ENCODE measurements at places on chromosomes 3 and 15.
A peak's percentile ranks its signal among the peaks of the same experiment; 100 is the strongest.

DNA sequence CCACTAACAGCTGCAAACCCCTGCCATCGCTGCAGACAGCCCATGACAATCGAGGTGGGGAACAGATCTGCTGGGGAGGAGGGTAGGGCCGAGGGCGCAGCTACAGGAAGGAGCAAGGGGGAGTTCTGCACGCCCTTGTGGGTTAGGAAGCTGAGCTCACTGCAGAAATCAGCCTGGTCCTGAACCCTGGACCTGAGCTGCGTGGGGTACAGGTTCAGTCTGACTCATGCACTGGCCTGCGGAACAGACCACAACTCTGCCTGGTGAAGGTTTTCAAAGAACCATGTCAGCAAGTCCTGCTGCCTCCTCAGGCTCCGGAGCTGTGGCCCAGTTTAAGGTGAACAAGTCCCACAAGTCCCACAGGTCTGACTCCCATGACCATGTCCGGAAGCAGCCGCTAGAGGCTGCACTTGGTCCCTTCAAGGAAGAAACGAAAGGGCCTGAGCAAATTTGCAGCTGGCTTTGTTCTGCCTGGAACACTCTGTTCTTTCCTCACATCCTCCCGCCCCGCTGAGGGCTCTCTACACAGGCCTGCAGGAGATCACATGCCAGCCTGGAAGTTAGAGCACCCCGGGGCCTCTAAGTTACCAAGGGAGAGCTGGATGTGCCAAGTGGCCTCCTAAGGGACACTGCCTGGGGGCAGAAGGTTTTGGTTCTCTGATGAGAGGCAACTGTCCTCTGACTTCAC is 49.4 kb upstream of the AKAP13 start:
- DNase-seq, result peak; percentile 77

DNA sequence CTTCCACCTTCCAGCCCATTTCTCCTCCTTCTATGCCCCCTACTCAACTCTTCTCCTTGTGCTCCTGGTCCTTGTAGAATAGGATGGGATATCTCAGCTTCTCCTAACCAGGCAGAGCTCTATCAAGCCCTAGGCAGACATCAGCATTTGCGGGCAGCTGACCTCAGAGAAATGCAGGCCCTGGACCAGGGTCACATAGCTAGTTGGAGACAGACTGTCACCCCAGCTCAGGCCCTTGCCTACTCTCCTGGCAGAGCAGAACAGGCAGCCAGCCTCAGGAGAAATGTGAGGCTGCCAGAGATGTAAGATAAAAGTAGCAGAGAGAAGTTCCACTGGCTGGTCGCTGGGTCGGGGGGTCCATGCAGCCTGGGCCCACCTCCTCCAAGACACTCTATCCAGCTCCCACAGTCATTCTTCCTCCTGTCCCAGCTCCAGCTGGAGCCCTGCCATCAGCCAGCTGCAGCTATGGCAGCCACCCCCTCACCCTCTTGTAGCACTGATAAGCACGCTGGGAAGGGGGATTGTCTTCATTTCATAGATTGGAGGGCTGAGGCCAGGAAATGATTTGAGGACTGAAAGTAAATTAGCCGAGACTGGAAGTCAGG is 4.0 kb downstream of the CYP8B1 start:
- DNase-seq, result no peak

- no peak for DNase-seq
Measured at GRCh38 chr15:49521802-49522201, 98.8 kb downstream of the FGF7 start.

DNA sequence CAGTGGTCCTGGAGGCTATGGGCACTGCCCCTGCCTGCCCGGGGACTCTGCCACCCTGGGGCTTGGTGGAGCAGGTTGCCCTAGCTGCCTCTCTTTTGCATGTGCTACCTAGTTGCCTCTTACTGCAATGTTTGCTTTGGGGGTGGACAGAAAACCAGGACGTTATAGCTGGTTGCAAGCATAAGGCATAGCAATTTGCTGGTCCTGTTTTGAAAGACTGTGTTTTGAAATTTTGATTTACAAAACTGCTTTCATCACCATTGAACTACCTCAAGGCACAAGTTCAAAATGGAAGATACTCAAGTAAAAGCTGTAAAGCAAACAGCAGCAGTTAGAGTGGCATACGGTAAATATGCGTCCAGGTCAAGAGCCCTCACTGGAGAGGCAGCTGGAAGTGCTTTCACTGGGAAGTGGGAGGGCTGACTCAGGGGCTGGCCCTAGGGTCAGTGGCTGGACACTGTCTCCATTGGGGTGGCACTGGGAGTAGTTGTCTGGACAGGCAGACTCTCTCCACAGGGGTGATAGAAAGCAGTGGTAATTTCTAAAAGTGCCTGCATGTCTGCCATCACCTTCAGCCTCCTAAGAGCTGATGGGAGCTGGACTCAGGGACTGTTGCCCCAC is 138.1 kb downstream of the CHDH start:
- DNase-seq, result no peak

DNA sequence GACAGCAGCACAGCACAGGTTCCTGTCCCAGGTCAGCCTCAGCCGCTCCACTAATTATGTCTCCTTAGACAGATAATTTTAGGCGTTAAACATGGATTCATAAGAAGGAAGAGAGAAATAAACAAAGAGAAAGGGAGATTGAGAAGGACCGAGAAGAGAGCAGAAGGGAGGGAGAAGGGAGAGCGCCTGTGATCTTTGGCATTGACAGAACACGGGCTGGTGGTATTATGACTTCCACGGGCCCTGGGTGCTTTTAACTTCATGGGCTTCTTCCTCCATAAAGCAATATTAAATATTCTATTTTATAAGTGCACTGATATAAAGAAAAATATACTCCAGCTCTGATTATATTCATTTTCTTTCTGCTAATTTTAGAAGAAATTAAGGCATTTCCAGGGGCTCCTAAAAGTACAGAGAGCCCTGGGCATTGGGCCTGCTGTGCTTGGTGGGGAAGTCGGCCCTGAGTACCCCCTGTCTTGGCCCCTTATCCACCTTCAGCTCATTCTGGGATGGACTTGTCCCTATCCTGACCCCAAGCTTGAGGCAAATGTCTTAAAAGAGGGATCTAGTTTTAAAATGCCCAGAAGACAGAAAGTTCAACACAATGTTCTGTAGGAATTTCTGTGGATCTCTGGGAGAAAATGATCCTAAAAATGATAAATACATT is 135.3 kb downstream of the MEX3B start:
- no peak for DNase-seq

DNA sequence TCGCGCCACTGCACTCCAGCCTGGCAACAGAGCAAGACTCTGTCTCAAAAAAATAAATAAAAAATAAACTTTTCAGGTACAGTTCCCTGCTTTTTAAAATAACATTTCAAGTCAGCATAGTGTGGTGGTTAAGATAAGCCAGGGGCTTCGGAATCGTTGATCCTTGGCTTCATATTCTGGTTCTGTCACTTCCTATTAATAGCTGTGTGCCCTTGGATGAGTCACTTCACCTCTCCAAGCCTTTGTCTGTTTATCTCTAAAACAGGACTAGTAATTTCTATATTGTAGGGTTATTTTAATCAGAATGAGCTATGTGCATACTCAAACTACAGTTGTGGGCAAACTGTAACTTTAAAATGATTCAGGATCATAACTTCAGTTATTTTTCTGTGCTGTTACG is 53.8 kb upstream of the SENP5 start:
- no peak for DNase-seq

DNA sequence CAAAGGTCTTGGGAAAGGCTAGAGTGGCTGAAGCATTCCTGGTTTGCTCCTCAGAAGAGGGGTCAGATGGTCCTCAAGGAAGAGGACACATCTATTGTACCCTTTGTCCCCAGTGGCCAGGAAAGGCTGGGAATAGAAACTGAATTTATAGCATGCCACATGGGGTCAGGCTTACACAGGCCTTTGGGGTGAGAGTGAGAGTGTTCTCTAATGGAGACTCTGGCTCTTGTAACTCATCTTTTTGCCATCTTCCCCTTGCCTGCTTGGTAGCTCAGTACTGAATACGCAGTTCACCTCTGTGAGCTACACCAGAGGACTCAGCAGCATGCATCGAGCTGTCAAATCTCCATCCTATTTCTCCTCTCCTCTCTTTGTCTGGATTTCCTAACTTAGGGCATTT is 87.5 kb downstream of the ATP2B2 start:
- DNase-seq, result peak; percentile 16

- peak; percentile 48 for DNase-seq
Measured at GRCh38 chr3:129315223-129315997, 36.7 kb downstream of the HMCES start.

DNA sequence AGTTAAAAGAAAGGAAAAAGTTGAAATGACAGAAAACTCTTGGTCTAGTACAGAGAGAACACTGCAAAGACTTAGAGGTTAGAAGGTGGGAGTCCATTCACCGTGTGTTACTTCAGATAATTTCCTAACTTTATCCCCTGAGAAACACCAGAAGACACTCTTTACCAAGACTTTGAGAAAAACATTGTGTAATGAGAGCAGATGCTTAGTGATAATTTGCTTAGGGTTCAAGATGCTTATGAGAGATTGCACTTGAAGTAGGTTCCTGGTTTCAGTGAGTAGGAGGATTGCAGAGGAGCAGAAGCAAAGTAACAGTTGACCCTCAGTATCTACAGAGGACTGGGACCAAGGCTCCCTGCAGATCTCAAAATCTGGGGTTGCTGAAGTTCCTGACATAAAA is 594.1 kb downstream of the NR2F2 start:
- no peak for DNase-seq

DNA sequence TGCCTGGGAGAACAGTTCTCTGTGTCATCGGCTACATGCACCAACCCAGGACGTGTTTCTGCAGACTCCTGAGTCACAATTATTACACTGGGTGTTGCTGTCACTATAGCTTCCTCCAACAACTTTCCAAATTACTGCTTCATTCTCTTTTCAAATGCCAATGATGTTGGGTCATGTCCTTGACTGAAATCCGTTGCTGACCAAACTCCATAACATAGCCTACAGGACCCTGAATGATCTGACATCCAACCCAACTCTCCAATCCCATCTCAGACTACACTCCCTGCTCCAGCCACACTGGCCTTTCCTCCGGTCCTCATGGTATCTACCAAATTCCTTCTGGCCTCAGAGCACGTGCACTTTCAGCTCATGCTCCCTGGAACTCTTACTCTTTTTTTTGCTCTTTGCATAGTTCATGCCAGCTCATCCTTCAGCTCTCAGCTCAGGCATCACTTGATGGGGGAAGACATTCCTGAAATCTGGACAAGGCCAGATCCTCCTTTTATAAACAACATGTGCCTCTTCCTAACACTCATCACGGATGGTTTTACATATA is 108.8 kb upstream of the PTPRG start:
- DNase-seq, result no peak

DNA sequence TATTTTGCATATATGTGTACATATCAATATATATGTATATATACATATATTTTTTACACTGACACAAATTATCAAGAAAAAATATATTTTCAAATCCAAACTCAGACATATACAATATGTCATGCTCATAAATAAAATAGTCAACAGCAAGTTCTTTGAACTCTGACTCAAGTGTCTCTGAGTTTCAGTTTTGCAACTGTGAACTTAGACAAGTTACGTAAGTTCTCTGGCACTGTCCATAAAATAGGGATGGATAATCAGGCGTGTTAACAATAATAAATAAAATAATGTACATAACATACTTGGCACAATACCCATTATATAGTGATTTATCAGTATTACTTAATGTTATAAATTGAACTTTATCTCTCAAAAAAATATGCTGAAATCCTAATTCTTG is 12.1 kb upstream of the XRN1 start:
- DNase-seq, result no peak

- no peak for DNase-seq
Measured at GRCh38 chr15:82183121-82184031, 79.2 kb downstream of the EFL1 start.

GRCh38 chr3:144822671-144823070 is 851.0 kb downstream of the DIPK2A start:
- no peak for DNase-seq

- DNase-seq, result no peak
Measured at GRCh38 chr15:68576235-68576892, 2.4 kb upstream of the CORO2B start.

GRCh38 chr3:192128060-192128459 is 599.3 kb downstream of the FGF12 start:
- no peak for DNase-seq

GRCh38 chr3:186060222-186060621 is 48.7 kb downstream of the ETV5 start:
- DNase-seq, result peak; percentile 17

- no peak for DNase-seq
Measured at GRCh38 chr3:196774848-196775422, 35.3 kb downstream of the PAK2 start.

GRCh38 chr3:21524133-21524532 is 226.9 kb downstream of the ZNF385D start:
- DNase-seq, result no peak

DNA sequence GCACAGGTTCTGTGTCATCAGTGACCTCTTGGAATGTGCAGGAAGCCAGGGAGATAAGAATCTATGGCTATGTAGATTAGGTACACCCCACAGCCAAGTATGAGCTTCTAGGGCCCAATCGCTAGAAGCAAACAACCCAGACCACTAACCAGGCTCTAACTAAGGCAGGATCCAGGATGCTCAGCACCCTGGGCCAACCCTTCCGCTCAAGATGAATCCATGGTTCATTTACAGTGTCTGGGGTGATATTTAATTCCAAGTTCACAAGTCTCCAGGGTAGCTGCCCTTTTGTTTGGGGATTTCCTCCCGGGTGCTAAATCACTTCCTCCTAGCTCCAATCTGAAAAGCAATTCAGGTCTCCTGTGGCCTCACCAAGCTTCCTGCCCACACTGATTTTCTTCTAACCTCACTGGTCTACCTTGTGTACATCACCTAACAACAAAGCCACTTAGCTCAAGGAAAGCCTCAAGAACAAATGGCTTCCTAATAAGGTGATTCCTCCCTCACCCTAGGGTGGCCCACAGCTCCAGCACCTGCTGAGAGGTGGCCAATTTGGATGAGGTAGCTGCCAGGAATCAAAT is 2.4 kb downstream of the EHD4 start:
- peak; percentile 78 for DNase-seq

- DNase-seq, result no peak
Measured at GRCh38 chr3:160395297-160395696, 3.7 kb downstream of the IFT80 start.

GRCh38 chr15:90660195-90660998 is 56.7 kb upstream of the BLM start:
- peak; percentile 57 for DNase-seq

DNA sequence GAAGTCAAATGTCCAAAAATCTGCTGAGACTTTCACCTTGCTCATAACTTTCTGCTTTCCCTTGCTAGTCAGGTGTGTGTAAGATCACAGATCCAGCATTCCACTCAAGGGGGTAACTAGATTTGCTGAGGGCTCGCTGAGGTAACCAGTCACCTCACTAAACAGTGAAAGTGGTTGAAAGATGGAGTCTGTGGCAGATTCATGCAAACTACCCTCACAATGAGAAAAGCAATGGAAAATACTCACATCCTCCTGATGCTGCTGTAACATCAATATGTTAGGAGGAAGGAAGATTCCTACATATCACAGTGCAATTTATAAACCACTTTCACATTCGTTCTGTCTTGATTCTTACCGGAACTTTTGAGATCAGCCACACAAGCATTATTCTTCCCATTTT is 174.3 kb upstream of the BCL6 start:
- DNase-seq, result peak; percentile 22

- no peak for DNase-seq
Measured at GRCh38 chr15:67808821-67809220, 16.5 kb upstream of the SKOR1 start.

GRCh38 chr3:156553705-156554356 is 1.1 kb downstream of the SSR3 start:
- no peak for DNase-seq

All from CD4-positive, alpha-beta T cell treated with Interleukin-12 subunit alpha and Interleukin-12 subunit beta, for 1 hour (primary cell).